Stimulated activated CD8-positive, alpha-beta memory T cell treated with anti-CD3 and anti-CD28 coated beads, Interleukin-15, amount 100 ng/mL, for 4 hours (primary cell): ENCODE measurements at places on chromosomes 7 and 10.
A peak's percentile ranks its signal among the peaks of the same experiment; 100 is the strongest.

GRCh38 chr7:74362266-74362665, 73.1 kb downstream of the CLIP2 start:
- DNase-seq = no peak

DNA sequence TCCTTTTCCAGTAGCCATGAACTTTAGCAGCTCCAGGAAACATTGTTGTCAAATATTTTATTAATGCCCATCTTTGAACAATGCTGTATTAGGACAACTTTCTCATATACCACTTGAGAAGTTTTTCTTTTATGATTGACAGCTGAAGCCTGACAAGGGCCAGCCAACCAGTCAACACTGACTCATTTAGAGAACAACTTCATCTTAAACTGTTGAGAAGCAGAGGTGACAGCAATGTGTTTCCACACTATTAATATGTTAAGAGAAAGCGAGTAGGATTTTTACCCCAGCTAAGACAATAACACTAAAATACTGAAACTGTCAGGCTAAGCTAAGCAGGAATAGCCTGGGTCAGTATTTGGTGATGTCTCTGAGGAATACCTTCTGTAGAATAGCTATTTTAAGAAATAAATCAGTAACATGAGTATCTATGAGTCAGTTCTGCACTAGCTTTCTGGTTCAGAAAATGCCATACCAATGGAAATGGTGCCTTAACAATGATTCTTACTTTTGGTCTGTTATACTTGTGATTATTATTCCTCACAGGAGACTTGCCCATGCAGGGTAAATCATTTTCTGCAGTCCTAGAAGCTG, 168.8 kb upstream of the POT1 start:
- no peak for DNase-seq

GRCh38 chr10:11097686-11098085, 80.0 kb downstream of the CELF2 start:
- no peak for DNase-seq

DNA sequence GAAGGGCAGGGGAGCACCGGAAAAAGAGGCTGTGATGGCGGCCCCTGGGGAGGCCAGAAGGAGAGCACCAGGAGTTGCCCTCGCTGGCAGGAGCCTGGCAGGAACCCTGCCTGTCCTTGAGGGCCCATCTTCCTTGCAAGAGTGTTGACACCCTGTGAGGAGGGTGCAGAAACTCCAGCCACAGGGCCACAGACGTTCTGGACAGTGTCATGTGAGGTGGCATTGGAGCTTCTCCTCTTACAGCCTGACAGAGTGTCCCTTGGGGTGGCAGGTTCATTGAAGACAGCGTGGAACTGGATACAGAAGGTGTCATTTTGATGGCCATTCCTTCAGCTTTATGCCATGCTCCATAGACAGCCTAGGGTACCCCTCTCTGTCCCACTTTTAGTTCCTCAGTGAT, 54.2 kb downstream of the RBM20 start:
- DNase-seq = no peak

DNA sequence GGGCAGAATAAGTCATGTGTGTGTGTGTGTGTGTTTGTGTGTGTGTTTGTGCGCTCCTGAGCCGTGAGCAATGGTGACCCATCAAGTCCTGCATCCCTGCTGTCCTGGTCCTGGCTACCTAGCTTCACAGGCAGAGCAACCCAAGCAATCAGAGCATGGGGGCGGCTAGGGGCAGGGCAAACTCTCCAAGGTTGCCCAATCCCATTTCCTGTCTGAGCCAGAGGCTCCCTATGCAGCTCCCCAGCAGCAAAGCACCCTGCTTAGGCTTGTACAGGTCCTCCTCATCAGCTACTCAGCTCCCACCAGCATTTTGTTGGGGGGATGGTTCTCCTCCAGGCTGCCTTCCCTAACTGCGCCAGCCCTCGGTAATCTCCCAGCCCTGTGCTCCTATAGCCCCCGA, 31.1 kb upstream of the CRHR2 start:
- DNase-seq = no peak

- DNase-seq = no peak
These were observed 275.8 kb upstream of the PPP2R2D start for GRCh38 chr10:131625041-131625440.

GRCh38 chr10:22723343-22723779, 9.0 kb upstream of the PIP4K2A start:
- no peak for DNase-seq

- peak; percentile 37 for DNase-seq
These were observed 289.6 kb downstream of the SFMBT2 start for GRCh38 chr10:7121154-7121797.

DNA sequence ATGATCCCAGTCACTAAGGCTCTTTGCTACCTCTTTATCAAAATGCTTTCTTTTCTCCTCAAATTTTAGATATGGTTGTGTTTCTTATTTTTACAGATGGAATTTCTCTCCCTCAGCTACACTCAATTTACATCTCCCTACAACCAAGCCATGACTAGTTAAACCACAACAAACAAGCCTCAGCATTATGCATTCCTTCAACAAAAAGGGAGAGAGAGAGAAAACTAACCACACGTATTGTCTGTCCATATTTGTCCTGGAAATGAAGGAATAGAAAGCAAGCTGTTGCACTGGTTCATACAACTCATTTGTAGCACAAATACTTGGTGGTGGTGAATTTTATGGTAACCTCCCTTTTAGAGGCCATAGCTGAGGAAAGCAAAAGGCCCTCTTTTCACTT, 286.4 kb downstream of the AHR start:
- DNase-seq = no peak

GRCh38 chr10:88389456-88389855, 193.7 kb downstream of the RNLS start:
- DNase-seq = no peak

DNA sequence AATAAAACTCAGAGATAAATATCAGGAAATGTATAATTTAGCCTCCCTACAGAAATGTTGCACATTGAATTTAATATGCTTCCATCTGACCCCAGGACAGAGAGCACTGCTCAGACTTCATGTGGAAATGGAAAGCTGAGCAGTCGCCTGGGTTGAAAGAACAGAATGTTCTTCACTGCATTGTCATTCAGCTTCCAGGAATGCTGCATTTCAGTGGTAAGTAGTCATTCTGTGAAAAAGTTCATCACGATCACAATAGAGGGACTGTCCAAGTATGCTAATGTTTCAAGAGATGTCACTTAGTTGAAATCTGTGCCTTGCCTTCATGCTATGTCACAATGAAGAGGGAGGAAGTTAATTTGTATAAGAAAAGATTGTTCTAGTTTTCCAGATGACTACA, 147.3 kb downstream of the NRCAM start:
- DNase-seq = no peak

GRCh38 chr7:150502519-150502918, 12.2 kb upstream of the GIMAP7 start:
- DNase-seq = no peak

DNA sequence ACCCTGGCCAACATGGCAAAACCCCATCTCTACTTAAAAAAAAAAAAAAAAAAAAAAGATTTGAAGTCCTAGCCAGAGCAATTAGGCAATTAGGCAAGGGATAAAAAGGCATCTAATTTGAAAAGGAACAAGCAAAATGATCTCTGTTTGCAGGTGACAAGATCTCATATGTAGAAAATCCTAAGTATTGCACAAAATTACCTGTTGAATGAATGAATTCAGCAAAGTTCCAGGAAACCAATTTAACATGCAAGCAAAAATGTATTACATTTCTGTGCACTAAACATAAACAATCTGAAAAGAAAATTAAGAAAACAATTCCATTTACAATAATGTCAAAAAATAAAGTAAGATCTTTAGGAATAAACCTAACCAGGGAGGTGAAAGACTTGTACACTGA, 5.2 kb downstream of the PILRB start:
- DNase-seq = no peak

DNA sequence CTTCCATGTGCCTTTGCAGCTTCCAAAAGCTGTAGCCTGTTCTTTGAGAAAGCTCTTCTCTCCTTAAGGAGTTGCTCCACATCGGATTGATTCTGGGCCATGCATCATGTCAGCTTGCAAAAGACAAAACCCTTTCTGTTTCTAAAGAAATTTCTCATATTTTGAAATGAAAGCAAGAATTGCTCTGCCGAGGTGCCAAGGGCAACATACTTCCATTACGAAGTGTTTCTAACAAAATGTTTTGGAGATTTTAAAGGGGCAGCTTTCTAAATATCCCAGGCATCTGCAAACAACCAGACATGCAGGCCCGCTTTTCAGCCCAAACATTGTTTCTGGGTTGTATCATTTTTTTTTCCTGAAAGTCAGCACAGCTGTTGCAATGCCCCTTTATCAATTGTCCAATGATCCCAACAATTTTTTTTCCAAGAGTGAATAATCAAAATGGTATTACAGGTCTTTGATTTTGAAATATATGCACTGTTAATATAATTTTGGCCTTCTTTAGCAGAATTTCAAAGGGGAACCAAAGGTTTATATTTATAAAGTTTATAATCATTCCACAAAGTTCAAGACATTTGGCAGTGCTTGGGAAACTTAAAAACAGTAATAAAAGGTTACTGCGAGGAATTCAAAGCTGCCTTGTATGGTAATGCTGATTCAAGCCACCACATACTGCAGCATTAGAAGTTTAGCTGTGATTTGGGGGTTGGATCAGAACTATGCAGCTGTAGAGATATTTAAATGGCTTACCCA, 61.0 kb downstream of the TES start:
- no peak for DNase-seq

- no peak for DNase-seq
These were observed 9.9 kb downstream of the TASOR2 start for GRCh38 chr10:5694573-5694972.
